ENCODE measurements at places on chromosomes 4 and X. TPM values are rescaled to one million over a fixed set of nuclear protein-coding genes. Genes with fewer than 3 reads are reported as not detected.

WFS1 gene
- polyA plus RNA-seq = 24.0 TPM

FRAS1 gene
- polyA plus RNA-seq = 75.6 TPM

HOPX gene
- polyA plus RNA-seq = 13.6 TPM

PABPC1L2B gene
- polyA plus RNA-seq = not detected

GPAT3 gene
- polyA plus RNA-seq = 22.7 TPM

CT83 gene
- polyA plus RNA-seq = not detected

UBE2D3 gene
- polyA plus RNA-seq = 362 TPM

GIMD1 gene
- polyA plus RNA-seq = not detected

RS1 gene
- 0.17 TPM for polyA plus RNA-seq

PSAPL1 gene
- not detected for polyA plus RNA-seq

GPRIN3 gene
- polyA plus RNA-seq = 7.9 TPM

BANK1 gene
- 2.0 TPM for polyA plus RNA-seq

AIFM1 gene
- polyA plus RNA-seq = 95.9 TPM

FAT4 gene
- polyA plus RNA-seq = 36.0 TPM

SCML2 gene
- 11.6 TPM for polyA plus RNA-seq

RTL3 gene
- not detected for polyA plus RNA-seq

GASK1B gene
- 42.9 TPM for polyA plus RNA-seq

EFHC2 gene
- 10.4 TPM for polyA plus RNA-seq

CXCL8 gene
- polyA plus RNA-seq = 1.1 TPM

USP53 gene
- 41.0 TPM for polyA plus RNA-seq

KCND1 gene
- polyA plus RNA-seq = 2.5 TPM

HTR2C gene
- polyA plus RNA-seq = 0.40 TPM

TRAPPC11 gene
- 37.9 TPM for polyA plus RNA-seq

ZNF157 gene
- 0.74 TPM for polyA plus RNA-seq

CORIN gene
- 4.2 TPM for polyA plus RNA-seq

PPBP gene
- polyA plus RNA-seq = 55.2 TPM

UGT2B10 gene
- polyA plus RNA-seq = 0.58 TPM

DHX15 gene
- polyA plus RNA-seq = 246 TPM

CACNA1F gene
- polyA plus RNA-seq = 0.08 TPM

KLB gene
- 0.17 TPM for polyA plus RNA-seq
